Aorta (tissue), 5 donors: ENCODE measurements at places on chromosomes 11 and 22. TPM values are rescaled to one million over a fixed set of nuclear protein-coding genes. Genes with fewer than 3 reads are reported as not detected.

The SAA4 gene
- 0.84 TPM for total RNA-seq

GRCh38 chr11:94730153-94730552 is 38.0 kb upstream of the AMOTL1 start:
- DNase-seq: no peak

- DNase-seq: no peak
These were observed 85.3 kb upstream of the HORMAD2 start for GRCh38 chr22:29994943-29995342.

GRCh38 chr11:14455648-14456430 is 43.8 kb downstream of the COPB1 start:
- no peak for DNase-seq

The GAL gene
- total RNA-seq: not detected

DNA sequence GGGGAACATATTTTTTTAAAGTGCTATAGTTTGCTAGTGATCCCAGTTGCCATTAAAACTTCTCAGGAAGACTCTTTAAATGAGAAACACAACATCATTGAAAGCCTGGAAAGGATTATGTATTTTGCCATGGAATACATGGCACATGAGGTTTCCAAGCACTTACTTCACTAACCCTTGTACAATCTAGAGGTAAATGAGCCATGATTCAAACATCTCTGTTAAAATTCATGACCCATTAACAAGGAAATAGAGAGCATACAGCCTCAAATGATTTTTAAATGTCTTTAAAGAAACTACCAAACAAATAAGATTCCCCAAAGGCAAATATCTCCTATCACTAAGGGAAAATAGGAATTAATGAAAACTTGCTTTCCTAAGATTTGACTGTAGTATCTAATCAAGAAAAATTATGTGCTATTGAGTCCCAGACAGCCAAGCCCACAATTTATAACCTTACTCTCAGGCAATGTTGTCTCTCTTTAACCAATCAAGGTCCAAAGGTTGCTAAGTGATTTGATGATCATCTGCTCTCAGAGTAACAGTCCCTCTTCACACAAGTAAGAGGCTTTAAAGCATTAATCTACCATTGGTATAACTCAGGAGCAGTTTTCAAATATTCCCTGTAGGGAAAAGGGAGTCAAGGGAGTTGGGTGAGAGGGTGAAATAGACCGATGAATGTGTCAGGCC is 92.0 kb upstream of the DDI1 start:
- no peak for DNase-seq

GRCh38 chr11:113518716-113519495 is 43.7 kb upstream of the DRD2 start:
- DNase-seq: no peak

GRCh38 chr11:17877886-17878285 is 135.0 kb downstream of the SERGEF start:
- no peak for DNase-seq

- DNase-seq: no peak
These were observed 11.5 kb upstream of the ANO1 start for GRCh38 chr11:70066628-70067027.

The TTLL8 gene
- not detected for total RNA-seq

The OR5P2 gene
- total RNA-seq: not detected

- no peak for DNase-seq
These were observed 55.8 kb downstream of the IGF2 start for GRCh38 chr11:2083411-2083810.

GRCh38 chr22:21938906-21939305 is 13.7 kb downstream of the PPM1F start:
- no peak for DNase-seq

- DNase-seq: no peak
These were observed 1190.3 kb upstream of the RAG2 start for GRCh38 chr11:37788141-37788877.

DNA sequence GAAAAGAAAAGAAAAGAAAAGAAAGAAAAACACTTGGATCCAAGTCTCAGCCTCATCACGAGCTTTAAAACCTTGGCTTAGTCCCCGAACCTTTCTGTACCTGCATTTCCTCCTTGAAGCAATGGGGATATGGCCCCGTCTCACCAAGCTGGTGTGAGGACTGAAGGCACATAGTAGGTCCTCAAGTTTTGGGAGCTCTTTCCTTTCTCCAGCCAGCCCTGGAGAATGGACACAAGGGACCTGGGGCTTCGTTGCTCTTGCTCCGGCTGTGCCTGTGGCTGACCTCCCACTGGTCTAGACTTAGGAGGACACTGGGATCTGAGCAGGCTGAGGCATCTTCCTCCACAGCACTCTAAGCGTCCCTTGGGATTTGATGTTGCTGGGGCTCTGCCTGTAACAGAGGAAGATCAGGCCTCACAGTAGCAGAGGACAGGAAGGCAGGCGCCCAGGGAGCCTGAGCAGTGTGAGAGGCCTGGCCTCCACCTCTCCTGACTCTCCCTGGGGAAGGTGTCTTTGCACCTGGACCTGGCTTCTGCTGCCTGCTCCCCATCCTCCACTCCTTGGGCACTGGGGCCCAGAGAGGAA is 32.8 kb downstream of the KCNC1 start:
- no peak for DNase-seq

DNA sequence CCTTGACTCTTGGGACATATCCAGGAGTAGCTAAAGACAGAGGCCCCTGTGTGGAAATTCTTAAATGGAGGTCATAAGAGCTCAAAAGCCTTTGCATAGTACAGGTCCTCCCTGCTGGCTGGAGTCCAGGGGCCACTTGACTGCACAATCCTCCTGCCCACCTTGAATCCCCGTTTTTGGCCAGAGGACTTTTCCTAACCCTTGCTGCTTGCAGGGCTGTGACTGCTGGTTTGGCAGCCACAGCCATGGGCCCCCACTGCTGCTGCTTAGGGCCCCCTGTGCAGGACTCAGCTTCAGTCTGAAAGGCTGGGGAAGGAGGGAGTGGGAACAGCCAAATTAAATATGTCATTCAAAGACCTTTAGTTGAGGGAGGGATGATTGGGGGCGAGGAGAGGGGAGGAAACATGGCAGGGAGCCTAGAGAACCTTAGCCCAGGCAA is 33.4 kb downstream of the ARHGAP1 start:
- DNase-seq: no peak

The OR4D5 gene
- total RNA-seq: not detected

DNA sequence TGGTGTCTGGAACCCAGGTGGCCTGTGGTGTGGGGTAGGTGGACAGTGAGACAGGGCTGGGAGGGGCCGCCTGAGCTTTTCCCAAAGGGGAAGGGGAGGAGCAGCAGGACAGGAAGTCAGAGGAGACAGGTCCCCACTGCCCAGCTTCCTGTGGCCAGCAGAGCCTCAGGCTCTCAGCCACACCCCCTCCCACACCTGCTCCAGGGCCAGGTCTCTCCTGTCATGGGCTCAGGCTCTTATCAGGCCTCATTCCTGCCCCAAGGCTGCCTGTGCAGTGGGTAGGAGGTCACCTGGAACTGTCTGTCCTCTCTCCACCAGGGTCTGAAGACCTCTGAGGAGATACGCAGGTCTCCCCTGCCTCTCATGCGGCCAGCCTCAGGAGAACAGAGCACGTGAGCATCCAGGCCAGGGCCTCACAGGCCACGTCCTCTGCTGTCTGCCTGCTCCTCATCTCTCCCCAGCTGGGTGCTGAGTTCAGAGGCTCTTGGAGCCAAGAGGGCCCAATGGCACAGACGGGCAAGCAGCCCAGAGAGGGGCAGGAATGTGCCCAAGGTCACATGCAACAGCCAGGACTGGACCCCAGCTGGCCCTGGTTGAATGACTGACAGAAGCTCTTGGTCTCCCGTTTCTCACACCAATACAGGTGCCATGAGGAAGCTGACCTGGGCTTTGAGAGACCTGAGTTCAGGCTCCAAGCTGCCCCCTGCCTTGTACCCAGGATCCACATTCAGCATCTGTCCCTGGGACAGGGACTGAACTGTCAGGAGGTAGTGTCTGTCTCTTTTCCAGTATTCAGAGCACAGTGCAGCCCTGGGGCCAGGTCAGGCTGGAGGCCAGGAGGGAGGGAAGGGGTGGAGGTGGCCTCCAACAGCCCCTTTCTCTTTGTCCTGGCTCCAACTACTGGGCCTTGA is 16.7 kb downstream of the STARD10 start:
- DNase-seq: no peak

- no peak for DNase-seq
These were observed 80.8 kb downstream of the ME3 start for GRCh38 chr11:86591631-86592030.

DNA sequence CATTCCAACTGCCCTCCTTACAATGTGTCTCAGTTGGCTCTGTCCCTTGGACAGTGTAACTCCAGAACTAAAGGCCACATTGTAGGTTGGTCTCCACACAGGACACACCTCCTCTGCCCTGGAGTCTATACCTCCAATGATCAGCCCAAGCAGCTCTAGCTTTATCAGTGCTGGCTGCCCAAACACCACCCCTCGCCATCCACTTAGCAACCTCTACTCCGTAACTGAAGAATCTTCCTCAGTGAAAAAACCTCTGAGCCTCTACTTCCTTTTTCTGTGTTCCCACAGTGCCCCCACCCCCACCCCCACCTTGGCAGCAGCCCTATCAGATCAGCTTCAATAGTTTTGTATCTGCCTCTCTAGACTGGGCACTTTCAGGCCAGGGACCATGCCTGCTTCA is 33.4 kb downstream of the SERPINH1 start:
- DNase-seq: no peak

DNA sequence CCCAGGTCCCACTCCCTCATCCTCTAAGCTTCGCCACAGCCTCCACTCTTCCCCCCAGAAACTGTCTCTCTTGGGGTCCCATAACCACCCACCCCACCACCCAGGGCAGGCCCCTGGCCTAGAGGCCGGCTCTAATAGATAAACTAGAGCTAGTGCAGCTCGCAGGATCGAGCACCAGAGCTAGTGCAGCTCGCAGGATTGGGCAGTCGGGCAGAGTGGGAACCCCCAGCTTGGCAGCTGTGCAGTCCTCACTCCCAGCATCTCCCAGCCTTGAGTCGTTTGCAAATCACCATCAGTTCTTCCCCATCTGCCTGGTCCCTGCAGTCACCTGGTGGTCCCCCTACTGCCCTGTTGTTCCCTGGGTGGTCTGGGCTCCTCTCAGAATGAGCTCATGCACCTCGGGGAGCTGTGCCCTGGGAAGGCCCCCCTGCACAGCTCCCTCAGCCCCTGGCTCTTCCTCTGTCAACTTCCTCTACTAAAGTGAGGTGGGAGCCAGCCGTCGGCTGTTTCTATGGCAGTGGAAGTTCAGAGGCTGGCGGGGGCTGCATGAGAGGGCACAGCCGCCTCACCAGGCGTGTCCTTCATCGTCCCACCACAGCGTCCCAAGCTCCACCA is 15.5 kb upstream of the SHANK2 start:
- peak; percentile 66 for DNase-seq

DNA sequence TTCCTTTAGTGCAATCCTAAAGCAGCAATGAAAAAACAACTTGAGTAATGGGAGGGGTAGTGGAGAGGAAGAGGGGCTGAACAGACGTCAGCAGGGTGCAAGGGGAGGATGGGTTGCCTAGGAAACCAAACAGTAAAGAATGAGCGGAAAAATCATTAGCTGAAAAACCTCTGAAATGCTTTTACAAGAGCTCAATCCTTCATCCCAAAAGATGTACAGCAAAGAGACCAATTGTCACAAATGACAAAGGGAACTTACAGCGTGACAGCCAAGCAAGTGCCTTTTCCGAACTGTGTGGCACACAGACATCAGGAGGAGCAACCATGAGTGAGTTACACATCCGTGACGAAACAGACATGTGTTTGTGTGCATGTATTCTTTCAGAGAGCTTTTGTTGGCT is 104.6 kb downstream of the SIK3 start:
- DNase-seq: no peak

GRCh38 chr22:18071968-18072310 is 5.9 kb upstream of the PEX26 start:
- DNase-seq: no peak

GRCh38 chr11:134026655-134027343 is 42.1 kb upstream of the JAM3 start:
- peak; percentile 70 for DNase-seq

GRCh38 chr22:47448231-47449223 is 686.1 kb downstream of the TBC1D22A start:
- no peak for DNase-seq

The DRD2 gene
- 0.58 TPM for total RNA-seq

DNA sequence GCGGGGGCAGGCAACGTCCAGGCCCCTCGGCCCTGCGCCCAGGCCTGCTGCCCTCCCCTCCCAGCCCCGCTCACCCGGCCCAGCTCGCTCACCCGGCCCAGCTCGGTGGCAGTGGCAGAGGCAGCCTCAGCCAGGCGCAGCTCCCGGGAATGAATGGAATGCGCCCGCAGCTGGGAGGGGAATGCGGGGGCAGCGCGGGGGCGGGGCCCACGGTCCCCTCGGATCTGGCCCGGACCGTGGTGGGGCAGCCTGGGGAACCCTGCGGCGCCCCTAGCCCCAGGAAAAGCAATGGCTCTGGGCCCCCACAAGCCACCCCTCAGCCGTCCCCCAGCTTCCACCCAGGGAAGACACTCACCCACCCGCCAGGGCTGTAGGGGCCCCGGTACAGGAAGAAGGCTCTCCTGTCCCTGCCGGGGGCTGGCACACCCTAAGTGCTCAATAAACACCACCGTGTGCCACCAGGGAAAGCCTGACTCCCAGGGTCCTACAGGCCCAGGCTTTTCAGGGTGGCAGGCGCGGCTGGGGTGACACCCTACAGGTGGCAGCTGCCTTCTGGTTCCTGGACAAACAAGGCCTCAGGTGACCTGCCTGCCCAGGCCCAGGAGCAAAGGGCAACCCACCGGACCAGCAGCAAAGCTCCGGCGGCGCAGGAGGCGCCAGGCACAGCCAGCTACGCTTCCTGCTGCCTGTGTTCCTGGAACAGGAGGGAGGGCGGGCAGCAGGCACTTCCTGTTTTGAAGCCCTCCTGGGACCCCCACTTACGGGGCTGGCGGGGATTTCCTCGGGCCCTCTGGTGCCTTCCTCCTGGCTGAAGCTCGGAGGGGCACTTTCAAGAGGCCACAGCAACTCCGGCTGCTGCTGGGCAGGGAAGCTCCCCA is 13.8 kb downstream of the PLXNB2 start:
- peak; percentile 93 for DNase-seq

The CCDC83 gene
- total RNA-seq: not detected

The PANX2 gene
- total RNA-seq: 0.62 TPM

The C22orf42 gene
- total RNA-seq: not detected

The TBCEL gene
- 29.1 TPM for total RNA-seq

GRCh38 chr22:23997092-23997491 is 8.2 kb downstream of the GSTT4 start:
- DNase-seq: no peak

DNA sequence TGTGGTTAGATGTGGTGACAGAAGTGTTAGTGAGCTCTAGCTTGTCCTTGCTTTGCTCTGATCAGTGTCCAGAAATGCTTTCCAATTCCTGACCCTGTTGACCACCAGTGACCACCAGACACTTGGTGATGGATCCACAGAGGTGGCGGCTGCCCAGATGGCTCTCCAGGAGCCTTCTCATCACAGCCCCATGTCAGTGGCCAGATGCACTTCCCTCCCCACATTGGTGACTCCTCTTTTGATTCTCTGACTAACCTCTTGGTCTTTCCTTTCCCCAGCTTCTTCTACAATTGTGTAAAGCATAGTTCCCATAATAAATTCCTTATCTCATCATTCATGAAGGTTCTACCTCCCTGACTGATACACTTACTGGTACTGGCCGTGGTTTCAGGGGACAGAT is 40.1 kb upstream of the CXCR5 start:
- no peak for DNase-seq

The C11orf42 gene
- total RNA-seq: not detected
